Urinary bladder (tissue), 4 donors: ENCODE measurements at places on chromosomes 1 and 21. TPM values are rescaled to one million over a fixed set of nuclear protein-coding genes. Genes with fewer than 3 reads are reported as not detected.

Gene GBP4
- total RNA-seq: 9.6 TPM

Gene HTR6
- total RNA-seq: not detected

Gene NFASC
- 21.8 TPM for total RNA-seq

Gene THEM5
- not detected for total RNA-seq

Gene TMEM82
- not detected for total RNA-seq

Gene ITGB2
- total RNA-seq: 20.8 TPM

Gene DRAXIN
- total RNA-seq: 0.21 TPM

Gene COL16A1
- 217 TPM for total RNA-seq

Gene PLXNA2
- 15.1 TPM for total RNA-seq

Gene ITLN2
- not detected for total RNA-seq

DNA sequence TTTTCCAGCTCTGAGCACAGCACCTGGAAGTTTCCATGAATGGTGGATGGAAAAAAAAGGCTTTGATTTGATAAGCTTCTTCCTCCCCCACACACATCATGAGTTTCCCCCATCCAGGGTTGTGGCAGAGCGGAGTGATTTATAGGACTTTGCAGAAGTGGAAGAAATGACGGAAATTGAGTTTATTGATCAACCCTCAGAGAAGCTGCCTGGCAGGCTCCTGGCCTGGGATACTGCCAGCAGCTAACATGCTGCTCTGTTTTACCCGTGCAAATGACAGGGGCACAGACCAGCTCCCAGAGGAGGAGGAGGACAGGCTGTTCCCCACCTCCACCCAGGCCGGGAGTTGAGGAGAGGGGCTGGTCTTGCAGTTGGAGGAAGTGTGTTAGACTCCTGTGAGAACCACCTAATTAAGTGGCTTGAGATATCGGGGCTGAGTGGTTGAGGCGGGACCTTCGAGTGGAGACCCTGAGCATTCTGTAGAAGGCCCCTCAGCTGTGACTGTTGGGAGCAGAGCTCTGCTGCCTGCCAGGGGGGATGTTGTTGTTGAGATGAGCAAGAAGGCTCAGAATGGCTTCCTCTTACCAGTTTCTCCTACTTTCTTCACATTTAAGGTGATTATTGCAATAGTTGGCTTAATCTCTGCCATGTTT lies 21.8 kb downstream of the ADORA1 start:
- no peak for DNase-seq

DNA sequence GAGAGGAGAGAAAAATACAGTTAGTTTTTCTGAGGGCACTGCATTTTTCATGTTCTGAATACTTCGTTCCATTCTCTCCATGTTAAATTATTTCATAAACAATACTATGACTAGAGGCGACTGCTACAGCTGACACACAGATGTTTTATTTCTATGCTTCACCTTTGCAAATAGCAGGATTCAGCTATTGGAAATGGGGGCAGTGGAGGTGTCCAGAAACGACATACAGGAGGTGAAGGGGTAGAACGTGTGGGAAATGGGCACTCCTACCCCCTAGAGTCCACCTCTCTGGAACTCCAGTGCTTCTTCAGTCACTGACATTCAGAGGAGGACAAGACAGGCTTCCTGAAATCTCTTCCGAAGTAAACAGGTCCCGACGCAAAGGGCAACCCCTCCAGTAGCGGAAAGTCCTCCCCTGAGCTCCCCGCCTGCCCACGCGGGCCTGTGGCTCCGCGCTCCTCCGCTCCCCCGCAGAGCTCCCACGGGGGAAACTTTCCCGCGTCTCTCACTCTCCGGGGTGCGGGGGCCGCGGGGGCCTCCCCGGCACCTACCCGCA lies 480 bp downstream of the DPYD start:
- peak; percentile 10 for DNase-seq

- DNase-seq: no peak
Observed at GRCh38 chr1:152926091-152926490, 17.7 kb downstream of the IVL start.

DNA sequence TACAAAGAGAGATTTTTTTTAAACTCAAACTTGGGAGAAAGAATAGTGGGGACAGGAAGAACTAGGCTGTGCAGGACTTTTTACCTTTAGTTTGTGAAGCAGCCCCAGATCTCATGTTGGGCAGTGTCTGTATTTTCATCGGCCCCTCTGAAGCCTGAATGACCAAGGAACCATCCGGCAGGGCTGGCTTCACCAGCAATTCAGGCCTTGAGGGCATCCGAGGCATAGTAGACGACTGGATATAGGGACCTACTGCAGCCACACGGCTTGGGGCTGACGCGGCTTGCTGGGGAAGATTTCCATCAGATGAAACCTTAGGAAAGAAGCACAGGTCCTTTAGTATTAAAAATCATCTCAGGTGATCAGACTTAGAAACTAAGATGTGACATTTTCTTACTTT lies 43.7 kb downstream of the TP53BP2 start:
- no peak for DNase-seq

GRCh38 chr21:27425574-27425973 lies 458.7 kb upstream of the ADAMTS5 start:
- DNase-seq: no peak

DNA sequence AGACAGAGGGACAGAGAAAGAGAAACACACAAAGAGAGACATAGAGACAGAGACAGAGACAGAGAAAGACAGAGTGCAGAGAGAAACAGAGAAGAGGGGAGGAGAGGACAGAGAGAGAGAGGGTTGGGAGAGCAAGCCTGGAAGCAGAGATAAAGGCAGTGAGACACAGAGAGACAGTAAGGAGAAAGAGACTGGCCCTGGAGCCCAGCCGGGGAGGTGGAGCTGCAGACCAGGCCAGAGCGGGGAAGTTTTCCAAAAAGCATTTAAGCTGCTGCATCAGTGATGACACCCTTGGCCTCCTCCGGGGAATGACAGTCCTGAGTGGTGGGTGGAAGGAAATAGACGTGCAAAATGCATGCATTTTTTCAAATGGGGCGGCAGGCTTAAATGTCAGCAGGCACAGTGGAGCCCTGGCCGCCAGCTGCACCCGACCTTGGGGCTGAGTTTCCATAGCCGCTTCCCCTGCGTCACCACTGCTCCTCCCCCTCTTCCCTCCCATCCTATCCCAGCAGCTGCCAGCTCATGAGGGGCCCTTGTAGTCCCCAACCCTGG lies 95.4 kb upstream of the KLHDC7A start:
- DNase-seq: peak; percentile 85

DNA sequence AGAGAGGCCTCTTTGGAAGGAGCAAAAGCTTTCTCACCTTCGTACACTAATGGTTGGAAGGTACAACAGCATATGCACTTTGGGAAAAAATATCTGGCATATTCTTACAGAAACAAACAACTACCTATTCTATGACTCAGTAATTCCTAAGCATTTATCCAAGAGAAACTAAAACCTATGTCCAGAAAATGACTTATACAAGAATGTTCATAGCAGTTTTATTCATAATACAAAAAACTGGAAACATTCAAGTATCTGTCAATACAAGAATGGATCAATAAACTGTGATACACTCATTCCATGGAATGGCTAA lies 8.2 kb downstream of the NBPF1 start:
- no peak for DNase-seq

DNA sequence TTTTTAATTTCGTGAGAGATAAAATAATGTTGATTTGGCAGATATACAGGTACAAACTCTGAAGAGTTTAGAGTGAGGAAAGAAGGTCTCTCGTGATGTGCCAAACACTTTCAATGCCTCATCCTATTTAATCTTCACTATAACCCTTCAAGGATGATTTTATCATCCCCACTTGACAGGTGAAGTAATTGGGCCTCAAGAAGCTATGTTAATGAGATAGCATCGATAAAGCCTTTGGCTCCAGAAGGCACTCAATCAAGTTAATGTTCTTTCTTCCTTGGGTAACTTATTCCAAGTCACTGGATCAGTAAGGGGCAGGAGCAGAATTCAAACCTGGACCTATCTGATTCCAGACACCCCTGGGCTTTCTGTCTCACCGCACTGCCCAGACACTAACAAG lies 7.2 kb downstream of the LMOD1 start:
- no peak for DNase-seq

- DNase-seq: no peak
Observed at GRCh38 chr1:8835941-8836643, 18.7 kb upstream of the RERE start.

- no peak for DNase-seq
Observed at GRCh38 chr21:42570841-42571387, 57.3 kb downstream of the SLC37A1 start.

- peak; percentile 47 for DNase-seq
Observed at GRCh38 chr1:90114521-90115141, 119.7 kb downstream of the ZNF326 start.

- no peak for DNase-seq
Observed at GRCh38 chr1:3678361-3679097, 26.2 kb downstream of the TP73 start.

DNA sequence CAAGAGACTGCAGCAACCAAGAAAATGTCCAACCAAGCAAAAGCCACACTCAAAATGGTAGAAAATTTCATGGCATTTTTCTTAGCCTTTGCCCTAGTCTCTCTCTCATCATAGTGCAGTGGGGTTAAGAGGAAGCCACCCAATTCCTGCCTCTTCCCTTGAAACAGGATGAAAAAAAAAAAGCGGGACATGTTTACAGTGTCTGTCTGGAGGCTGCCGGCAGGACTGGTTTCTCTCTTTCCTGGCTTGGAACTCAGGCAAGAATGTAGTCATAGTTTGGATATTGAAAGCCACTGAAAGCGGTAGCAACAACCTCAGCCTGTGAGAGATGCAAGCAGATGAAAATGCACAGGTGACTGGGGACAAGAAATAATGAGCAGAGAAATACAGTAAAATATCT lies 13.3 kb upstream of the TNFSF18 start:
- DNase-seq: no peak

- DNase-seq: no peak
Observed at GRCh38 chr1:8706995-8707396, 110.4 kb downstream of the RERE start.

GRCh38 chr21:36540700-36541099 lies 60.8 kb upstream of the CLDN14 start:
- DNase-seq: no peak

DNA sequence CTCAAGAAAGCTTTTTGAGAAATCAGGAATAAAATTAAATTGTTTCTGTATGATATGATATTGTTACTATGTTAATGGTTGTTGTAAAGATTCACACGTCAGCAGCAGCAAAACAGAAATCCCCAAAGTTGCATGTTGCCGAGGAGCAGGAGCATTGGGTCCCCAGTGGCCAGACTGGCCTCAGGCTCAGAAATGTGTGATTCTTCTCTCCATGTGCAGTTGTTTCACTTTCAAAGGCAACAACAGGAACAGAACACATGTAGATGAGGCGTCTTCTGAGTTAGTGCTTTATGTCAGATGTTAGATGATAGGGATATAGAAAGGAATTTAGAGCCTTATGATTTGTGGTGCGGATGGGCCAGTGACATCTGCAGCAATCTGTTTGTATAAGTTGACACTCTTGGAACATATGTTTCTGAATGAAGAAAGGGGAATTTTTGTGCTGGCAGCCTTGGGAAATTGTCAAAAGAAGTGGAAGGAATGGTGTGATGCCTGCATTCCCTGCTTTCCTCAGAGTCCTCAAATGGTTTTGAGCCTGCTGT lies 2.1 kb upstream of the TTLL7 start:
- DNase-seq: no peak

GRCh38 chr1:234844479-234845031 lies 234.6 kb upstream of the IRF2BP2 start:
- no peak for DNase-seq

GRCh38 chr1:68013351-68013750 lies 37.1 kb downstream of the DIRAS3 start:
- DNase-seq: no peak

DNA sequence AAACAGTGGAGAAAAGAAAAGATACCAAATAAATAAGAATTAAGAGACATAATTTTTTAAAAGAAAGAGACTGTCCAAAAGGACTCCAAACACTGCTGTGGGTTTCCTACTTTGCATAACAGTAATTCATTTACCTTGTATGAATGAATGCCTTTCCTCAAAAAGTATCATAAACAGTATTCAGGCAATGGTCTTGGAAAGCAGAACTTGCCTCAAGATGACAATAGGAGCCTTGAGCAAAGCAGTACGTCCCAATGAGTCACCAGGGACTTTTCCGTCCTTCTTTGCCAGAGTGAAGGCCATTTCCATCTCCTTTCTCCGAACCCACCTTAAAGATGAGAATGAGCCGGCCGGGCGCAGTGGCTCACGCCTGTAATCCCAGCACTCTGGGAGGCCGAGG lies 186.4 kb downstream of the ZBTB18 start:
- DNase-seq: no peak

- DNase-seq: no peak
Observed at GRCh38 chr1:77063118-77063517, 156.1 kb downstream of the PIGK start.

GRCh38 chr1:155964193-155964592 lies 14.2 kb downstream of the ARHGEF2 start:
- DNase-seq: no peak

GRCh38 chr1:75908717-75909152 lies 23.5 kb downstream of the ASB17 start:
- DNase-seq: no peak

- no peak for DNase-seq
Observed at GRCh38 chr1:223738465-223739365, 26.4 kb downstream of the CAPN2 start.

DNA sequence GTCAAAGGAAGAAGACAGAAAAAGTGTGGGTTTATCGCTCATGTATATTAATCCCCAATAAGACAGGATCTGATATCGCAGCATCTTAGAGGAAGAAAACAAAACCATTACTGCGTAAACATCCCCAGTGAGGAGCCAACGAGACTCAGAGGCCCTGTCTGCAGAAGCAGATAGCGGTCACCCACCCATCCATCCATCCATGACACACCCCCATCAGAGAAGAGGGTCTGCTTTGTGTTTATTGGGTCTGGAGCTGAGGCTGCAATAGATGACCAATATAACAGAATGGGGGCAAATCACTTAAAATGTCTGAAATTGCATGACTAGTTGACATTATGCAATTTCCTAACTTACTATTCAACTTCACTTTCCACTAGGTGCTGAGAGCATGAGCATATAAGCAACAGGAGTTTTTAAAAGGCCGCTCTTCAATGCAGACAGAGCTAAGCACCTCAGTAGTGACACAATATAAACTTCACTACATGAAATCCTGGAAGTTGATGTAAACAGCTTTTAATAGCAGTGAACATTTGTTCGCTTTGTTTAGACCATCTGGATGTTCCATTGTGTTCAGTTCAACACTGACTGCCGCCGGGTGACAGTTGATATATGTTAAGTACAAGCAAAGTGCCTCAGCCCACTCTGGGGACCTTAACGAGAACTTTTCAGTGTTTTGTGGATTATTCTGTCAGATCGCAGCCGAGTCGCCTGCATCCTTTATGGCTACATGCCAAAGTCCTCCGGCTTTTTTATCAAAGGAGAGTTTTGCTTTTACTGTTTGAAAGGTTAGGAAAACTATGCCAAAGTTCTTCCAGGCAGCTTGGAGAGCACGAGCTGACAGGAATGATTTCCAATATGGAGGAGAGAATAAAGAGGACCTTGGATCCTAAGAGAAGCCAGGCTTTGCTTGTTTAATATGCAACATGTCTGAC lies 167.5 kb downstream of the ZNF281 start:
- DNase-seq: peak; percentile 17

- DNase-seq: no peak
Observed at GRCh38 chr1:2950926-2951305, 70.4 kb upstream of the ACTRT2 start.

- no peak for DNase-seq
Observed at GRCh38 chr1:4668743-4669700, 14.6 kb downstream of the AJAP1 start.
